ENCODE measurements at places on chromosomes 2 and 18.

DNA sequence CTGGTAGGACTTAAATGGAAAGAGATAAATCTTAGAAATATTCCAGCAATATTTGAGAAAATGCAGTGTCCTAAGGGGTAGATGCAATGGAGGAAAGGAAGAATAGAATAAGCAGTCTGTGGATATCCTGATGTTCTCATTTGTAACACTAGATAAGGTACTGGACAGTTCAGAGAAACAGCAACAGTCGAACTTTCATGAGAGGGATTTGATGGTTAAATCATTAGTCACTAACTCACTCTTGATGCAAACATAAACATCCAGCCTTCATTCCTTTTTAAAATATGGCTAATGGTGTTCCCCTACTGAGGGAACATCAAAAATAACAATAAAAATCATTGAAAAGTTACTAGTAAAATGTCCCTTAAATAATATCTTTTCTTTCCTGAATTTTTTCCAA lies 211.4 kb upstream of the SLC39A10 start:
- DNase-seq = no peak

DNA sequence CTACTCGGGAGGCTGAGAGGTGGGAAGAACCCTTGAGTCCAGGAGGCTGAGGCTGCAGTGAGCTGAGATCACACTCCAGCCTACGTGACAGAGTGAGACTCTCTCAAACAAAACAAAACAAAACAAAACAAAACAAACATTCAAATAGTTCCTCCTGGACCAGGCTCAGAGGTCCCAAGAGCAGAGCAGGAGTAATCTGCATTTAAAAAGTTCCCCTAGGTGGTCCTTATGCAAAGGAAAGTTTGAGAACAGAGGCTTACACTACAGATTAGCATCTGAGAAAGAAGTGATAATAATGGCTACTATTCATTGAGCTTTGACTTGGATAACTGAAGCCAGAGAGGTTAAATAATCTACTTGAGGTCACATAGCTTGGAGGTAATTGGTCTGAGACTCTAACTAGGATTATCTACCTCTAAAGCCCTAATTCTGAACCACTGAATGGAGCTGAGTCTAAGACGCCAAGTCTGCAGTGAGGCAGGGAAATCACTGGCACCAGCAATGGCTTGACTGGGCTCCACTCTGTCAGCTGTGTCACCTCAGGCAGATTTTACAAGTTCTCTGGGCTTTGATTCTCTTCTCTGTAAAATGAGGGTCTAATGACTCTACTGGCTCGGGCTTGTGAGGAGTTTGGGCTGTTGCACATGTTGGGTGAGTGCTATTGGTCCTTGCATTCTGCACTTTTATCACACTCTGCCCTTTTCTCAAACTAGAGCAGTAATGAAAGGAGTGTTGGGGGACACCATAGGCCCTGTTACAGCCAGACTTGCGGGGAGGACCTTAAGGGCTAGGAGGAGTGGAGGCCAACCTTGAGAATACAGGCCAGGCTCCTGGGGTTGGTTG lies 29.2 kb upstream of the DLX2 start:
- DNase-seq = no peak

GRCh38 chr2:127573771-127574170 lies 38.3 kb downstream of the MYO7B start:
- no peak for DNase-seq

GRCh38 chr2:26298638-26299393 lies 47.1 kb upstream of the SELENOI start:
- DNase-seq = peak; percentile 20

GRCh38 chr2:55547001-55547400 lies 27.5 kb downstream of the CFAP36 start:
- no peak for DNase-seq

GRCh38 chr2:46937471-46937901 lies 21.9 kb upstream of the MCFD2 start:
- no peak for DNase-seq

DNA sequence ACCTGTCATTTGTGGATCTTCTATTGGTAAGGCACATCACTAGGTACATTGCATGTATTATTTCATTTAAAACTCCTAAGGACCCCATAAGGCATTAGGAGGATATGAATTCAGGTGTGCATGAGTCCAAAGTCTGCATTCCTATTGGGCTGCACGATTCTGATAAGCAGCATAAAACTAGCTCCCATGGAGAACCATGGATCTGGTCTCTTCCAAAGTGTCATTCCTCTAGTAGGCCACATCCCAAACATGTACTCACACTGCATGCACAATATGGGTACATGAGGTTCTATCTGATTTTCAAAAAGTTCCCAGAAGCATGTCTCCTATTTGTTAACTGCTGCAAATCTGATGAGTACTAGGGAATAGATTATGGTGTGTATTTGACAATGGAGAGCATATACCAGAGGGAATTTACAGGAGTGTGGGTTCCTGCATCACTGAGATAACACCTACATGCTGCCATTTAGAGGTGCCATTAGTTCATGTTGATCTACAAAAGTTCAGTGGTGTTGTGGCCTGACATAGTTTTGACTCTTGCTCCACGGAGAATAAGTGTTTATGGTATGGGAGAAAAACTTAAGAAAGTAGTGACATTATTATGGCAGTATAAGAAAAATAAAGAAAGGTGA lies 11.3 kb downstream of the CYTIP start:
- DNase-seq = no peak

DNA sequence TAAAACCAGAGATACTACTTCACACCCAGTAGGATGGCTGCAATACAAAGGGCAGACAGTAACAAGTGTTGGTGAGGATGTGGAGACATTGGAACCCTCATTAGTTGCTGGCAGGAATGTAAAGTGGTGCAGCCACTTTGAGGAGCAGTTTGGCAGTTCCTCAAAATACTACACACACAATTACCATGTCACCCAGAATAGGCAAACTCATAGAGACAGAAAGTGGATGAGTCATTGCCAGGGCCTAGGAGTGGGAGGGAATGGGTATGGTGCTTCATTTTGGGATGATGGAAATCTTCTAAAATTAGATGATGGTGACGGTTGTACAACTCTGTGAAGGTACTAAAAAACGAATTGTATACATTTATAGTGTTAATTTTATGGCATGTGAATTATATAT lies 54.8 kb downstream of the ATP9B start:
- DNase-seq = no peak

DNA sequence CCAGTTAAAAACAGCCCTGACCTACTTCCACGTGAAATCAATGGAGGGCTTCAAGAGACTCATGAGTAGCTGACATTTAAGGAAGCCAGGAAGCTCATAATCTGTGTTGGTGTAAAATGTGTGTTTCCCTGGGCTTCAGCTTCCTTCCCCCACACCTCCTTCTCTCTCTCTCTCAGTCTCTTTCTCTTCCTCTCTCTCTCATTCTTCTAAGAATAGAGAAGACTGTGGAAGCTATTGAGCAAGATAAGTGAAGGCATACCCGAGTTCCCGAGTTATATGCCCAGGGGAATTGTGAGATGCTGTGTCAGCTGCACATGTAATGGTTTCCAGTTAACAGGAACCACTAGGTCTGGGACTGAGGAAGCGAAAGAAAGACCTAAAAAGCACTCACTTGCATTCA lies 199.4 kb downstream of the NYAP2 start:
- DNase-seq = no peak

DNA sequence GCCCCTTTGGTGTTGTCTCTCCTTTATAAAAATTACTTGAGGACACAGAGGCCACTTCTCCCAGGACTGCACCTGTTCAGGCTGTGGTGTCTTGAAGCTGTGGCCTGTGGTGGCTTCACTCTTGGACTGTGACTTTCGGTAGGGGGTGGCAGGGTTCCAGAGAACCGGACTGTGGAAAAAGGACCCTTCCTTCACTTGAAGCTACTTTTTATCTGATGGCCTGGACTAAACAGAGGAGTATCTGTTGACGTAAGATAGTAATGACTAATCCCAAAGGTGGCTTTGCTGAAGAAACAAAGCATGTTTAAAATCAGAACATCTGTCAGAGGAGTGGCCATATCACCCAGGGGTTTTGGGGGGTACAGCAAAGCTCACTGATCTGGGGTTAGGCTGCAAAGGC lies 60.8 kb downstream of the CENPO start:
- DNase-seq = no peak

DNA sequence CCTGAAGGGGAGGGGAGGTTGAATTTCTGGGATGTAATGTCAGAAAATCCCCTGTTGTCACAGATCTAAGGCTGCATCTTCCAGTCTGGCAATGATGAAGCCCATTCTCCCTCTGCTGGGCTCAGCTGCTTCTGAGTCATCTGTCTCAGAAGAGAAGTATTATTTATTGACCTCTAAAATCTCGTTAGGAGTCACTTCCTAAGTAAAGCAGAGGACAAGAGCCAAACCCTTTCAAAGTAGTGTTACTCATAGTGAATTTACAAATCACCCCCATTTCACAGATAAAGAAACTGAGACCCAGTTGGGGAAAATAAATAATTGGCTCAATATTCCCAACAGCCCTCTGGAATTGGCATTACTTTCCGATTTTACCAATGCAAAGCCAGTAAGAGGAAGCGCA lies 167.3 kb upstream of the SKOR2 start:
- no peak for DNase-seq

DNA sequence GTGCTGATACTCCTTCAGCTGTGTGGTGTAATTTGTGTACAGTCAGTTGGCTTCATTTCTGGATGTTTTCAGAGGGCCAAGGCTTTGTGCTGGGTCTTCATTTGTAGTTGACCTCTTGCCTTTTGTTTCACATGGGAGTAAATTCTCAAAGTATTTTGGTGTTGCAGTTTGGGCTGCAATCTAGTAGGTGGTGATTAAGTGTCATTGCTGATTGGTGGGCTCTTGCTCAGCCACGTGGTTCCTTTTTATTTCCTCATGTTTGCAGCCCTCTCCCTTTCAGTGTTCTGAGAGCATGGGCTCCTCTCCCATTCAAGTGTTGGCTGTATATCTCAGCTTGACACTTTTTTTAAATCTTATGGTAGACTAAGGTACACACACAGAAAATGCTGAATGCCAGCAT lies 96.8 kb downstream of the SNTG2 start:
- DNase-seq = no peak

- DNase-seq = no peak
Observed at GRCh38 chr18:37430357-37431076, 135.1 kb downstream of the CELF4 start.

GRCh38 chr2:109231996-109232705 lies 103.1 kb downstream of the SH3RF3 start:
- no peak for DNase-seq

- no peak for DNase-seq
Observed at GRCh38 chr2:189406586-189407233, 34.6 kb upstream of the WDR75 start.

DNA sequence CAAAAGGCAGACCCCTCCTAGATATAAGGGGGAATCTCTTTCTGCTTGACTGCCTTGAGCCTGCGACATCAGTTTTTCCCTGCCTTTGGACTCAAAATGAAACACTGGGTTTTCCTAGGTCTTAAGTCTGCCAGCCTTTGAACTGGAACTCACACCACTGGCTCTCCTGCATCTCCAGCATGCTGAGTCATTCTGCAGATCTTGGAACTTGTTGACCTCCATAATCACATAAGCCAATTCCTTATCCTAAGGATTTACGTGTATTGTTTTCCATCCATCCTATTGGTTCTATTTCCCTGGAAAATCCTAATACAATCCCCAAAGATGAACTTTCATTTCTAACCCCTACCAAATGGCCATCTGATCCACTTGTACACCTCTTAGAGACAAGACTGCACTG lies 88.0 kb downstream of the AFF3 start:
- no peak for DNase-seq

- DNase-seq = no peak
Observed at GRCh38 chr2:25088817-25089516, 47.1 kb downstream of the EFR3B start.

DNA sequence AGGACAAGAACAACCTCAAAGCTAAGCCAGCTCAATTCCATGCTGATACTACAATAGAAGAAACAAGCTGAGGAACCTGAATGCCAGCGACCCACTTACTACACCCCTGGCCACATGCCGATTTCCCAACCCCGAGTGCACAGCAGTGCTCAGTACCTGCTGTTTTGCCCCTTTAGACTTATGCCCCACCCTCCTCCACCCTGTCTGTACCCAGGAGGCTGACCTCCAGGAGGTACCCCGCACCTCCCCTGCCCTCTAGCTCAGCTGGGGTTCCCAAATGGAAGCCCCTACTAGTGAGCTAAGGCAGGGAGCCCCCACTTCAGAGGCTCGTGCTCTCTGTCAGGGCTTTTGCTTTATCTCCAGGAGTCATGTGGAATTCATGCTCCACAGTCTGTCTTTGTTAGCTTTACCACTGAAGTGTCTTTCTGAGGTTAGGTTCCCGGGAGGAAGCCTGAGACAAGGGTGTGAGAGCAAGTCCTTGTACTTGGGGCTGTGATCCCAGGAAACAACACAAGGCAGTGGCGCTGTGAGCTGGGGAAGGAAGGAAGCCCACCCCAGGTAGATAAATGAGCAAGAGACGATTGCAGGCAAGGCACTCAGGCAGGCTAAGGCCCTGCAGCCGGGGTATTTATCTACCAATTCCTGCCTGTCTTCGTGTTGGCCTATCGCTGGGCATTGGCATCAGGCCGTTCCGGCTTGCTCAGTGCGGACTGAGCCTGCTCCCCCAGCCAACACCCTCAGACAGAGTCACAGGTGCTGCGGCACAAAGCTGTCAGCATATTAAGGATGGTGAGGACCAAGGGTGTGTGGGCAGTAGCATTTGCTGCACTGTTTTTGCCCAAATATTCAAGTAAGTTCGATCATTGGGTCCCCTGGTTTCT lies 220.5 kb downstream of the CYP26B1 start:
- no peak for DNase-seq

GRCh38 chr2:203914546-203915182 lies 21.9 kb upstream of the ICOS start:
- DNase-seq = no peak

- DNase-seq = no peak
Observed at GRCh38 chr2:184444623-184445223, 153.6 kb upstream of the ZNF804A start.

- DNase-seq = no peak
Observed at GRCh38 chr18:68940039-68940438, 142.2 kb downstream of the CCDC102B start.

DNA sequence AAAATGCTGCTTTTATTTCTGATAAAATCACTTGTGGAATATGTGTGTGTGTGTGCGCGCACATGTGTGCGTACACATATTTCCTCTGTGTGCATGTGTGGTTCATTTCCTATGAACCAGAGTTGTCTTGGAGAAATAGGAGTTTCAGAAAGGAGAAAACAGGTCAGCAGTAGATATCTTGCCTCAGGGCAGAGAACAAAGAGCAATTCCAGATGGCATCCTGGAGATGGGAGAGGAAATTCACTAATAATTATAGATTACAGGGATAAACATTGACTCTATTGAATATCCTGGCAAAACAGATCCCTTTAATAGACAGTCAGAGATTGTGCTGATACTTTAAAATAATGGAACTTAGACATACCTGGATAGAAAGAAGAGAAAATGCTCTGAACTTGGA lies 298.0 kb downstream of the TRIB2 start:
- no peak for DNase-seq

GRCh38 chr2:32559136-32559535 lies 68.7 kb upstream of the TTC27 start:
- DNase-seq = no peak

- no peak for DNase-seq
Observed at GRCh38 chr2:36578343-36579296, 19.3 kb downstream of the FEZ2 start.

GRCh38 chr18:71707400-71707799 lies 836.7 kb downstream of the CBLN2 start:
- DNase-seq = no peak

- DNase-seq = no peak
Observed at GRCh38 chr2:7025082-7025481, 107.9 kb downstream of the RNF144A start.

Data from activated CD4-positive, alpha-beta T cell treated with anti-CD3 and anti-CD28 coated beads, Interleukin-2, amount 50 U/mL, for 1 hour (primary cell).